ENCODE measurements at places on chromosomes 7 and 10. TPM values are rescaled to one million over a fixed set of nuclear protein-coding genes. Genes with fewer than 3 reads are reported as not detected.

The PLCE1 gene
- 0.04 TPM for total RNA-seq

DNA sequence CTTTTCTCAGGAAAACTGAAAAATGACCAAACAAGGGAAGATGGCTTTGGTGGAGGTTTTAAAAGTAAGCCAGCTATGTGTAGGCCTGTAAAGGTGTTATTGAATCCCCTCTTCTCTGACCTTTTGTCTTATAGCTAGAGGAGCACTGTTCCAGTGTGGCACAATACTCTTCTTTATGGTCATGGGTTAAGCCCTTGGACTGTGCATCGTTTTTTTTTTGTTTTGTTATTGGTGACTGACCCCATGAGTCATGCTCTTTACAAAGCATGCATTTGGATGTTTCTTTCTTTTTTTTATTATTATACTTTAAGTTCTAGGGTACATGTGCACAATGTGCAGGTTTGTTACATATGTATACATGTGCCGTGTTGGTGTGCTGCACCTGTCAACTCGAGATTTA lies 19.6 kb upstream of the FAM25A start:
- DNase-seq = no peak

GRCh38 chr10:129784891-129785290 lies 179.2 kb downstream of the EBF3 start:
- no peak for DNase-seq

DNA sequence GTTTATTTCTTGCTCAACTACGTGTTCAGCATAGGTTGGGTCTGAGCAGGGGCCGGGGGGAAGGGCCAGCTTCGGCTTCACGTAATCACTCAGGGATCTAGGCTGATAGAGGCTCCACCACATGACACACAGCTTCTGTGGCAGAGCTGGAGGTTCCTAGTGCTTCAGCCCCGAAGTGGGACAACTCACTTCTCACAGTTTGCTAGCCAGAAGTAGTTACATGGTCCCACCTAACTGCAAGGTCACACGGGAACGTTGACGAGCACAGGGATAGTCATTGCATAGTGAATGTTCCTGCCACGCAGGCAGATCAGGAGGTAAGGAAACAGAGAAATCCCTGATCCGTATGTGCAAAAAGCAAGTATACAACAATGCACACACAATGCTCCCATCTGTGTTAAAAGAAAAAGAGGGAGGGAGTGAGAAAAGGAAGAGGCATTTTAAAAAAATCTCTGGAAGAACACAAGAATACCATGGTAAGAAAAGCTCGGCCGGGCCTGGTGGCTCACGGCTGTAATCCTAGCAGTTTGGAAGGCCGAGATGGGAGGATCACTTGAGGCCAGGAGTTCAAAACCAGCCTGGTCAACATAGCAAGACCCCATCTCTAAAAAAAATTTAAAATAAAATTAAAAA lies 16.9 kb downstream of the SMURF1 start:
- no peak for DNase-seq

DNA sequence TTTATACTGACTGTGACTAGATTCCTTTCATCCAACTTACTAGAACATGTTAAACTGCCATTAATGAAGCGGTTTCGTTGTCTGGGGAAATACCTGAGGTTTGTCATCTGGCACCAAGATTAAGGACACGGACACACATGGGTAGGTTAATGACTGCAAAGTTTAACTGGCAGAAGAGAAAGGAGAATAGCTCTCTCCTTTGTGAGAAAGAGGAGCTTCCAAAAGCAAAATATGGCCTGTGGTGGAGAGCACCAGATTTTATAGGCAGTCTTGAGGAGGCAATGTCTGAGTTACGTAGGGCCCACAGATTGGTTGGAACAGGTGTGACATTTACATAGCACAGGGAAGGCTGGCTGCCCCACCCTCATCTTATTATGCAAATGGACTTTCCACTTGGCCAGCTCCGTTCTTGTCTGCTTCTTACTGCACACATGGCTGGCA lies 1193.0 kb upstream of the CELF2 start:
- DNase-seq = no peak

- DNase-seq = no peak
Observed at GRCh38 chr7:116142850-116143249, 67.5 kb upstream of the TES start.

DNA sequence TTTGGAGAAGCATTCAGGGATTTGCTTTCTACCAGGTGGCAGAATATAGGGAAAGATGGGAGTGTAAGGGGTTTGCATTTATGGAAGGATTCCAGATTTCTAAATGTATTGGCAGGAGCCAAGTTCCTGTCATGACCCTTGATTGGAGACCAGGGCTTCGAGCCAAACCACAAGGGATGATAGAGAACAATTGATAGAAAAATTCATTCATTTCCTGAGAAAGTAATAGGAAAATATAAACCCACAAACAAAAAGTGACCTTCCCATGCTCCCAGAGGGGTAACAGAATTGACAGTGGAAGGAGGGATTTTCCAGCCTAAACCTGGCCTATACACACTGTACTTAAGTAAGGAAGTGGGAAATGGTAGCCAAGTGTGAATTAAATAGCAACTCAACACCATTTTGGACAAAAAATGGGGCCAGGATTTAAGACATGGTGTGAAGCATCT lies 22.4 kb upstream of the IFIT2 start:
- no peak for DNase-seq

- no peak for DNase-seq
Observed at GRCh38 chr7:150410131-150410530, 31.0 kb downstream of the ZNF775 start.

DNA sequence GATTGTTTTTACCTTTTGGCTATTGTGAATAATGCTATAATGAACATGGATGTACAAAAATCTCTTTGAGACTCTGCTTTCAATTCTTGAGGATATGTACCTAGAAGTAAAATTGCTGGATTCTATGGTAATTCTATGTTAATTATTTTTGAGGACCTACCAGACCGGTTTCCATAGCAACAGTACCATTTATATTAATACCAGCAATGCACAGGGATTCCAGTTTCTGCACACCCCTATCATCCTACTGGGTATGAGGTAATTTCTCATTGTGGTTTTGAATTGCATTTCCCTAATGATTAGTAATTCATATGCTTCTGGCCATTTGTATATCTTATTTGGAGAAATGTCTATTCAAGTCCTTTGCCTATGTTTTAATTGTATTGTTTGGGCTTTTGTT lies 9.9 kb upstream of the PPP1R9A start:
- no peak for DNase-seq

DNA sequence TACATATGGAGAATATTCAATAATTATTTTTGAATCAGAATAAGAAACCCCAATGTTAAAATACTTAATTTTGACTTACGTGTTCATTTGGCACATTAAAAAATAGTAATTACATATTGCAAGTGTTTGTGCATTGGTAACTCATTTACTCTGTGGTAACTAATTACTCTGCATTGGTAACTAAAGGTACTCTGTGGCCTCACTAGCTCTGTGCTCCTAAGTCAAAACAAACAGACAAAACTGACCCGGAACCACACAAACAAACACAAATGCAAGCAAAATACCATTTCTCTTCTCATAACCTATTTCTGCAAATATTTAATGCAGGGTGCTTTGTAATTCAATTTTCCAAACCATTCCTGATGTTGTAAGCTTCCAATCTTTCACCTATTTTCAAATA lies 1244.3 kb downstream of the REEP3 start:
- DNase-seq = no peak

The TRRAP gene
- 49.8 TPM for total RNA-seq

GRCh38 chr10:80664071-80664680 lies 126.5 kb downstream of the SH2D4B start:
- DNase-seq = peak; percentile 79

All from activated naive CD4-positive, alpha-beta T cell treated with anti-CD3 and anti-CD28 coated beads, Interleukin-2, amount 50 U/mL, for 72 hours (primary cell).